NCI-H1092 treated with DMSO at 0.1 percent for 48 hours (cell line): ENCODE measurements at places on chromosomes 4 and X.

DNA sequence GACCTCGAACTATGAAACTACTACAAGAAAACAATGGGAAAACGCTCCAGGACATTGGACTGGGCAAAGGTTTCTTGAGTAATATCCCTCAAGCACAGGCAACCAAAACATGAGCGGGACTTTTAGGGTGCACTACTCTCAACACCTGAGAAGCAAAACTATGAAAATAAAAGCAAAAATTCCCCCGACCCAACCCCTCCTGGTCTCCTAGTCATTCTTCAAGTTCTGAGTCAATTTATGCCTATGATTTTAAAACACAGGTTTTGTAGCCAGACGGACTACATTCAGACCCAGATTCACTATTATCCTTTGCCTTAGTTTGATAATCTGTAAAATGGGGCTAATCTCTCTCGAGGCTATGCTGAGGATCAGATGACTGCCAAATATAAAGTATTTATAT is 97.0 kb downstream of the SOWAHB start:
- no peak for DNase-seq

DNA sequence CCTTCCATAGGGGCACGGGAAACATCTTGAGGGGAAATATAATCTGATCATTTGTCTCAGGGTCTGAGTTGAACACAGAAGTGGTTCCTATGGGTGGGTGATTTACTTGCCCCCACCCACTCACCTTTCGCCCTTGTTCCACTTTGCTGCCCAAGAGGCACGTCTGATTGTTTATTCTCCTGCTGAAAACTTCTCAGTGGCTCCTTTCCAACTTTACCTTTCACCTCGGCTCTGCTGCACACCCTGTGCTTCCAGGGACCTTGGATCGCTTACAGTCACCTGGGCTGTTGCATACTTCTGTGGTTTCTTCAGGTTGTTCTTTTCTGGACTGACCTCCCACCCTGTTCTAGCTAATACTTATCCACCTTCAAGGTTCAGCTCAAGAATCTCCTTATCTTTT is 213.4 kb upstream of the JADE1 start:
- DNase-seq = no peak

DNA sequence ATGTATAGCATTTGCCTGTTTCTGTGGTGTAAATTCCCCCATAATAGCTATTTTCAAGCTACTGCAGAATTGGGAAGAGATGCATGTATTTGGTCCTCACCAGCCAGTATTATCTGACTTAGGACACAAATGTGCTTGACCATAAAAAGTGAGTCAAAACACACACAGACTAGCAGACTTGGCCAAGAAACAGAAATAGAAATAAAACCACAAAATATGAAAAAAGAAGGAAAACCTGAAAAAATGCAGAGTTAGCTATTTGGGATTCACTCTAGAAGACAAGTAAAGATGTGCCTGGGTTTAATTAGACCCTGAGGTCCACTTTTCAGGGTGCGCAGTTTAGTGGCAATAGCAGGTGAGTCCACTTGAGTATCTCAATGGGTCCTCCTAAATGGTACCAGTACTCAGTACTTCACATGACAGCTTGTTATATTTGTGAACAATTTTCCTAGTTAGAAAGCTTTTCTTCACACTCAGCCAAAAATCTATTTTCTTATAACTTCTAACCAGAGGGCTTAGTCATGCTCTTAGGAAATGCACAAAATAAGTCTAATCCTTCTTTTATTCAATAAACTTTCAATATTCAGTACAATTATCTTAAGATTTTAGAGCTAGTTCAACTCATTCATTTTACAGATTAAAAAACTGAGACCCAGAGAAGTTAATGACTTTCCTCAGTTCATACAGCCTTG is 108.7 kb upstream of the JADE1 start:
- no peak for DNase-seq

GRCh38 chrX:112846187-112846586 is 5.6 kb upstream of the AMOT start:
- no peak for DNase-seq

DNA sequence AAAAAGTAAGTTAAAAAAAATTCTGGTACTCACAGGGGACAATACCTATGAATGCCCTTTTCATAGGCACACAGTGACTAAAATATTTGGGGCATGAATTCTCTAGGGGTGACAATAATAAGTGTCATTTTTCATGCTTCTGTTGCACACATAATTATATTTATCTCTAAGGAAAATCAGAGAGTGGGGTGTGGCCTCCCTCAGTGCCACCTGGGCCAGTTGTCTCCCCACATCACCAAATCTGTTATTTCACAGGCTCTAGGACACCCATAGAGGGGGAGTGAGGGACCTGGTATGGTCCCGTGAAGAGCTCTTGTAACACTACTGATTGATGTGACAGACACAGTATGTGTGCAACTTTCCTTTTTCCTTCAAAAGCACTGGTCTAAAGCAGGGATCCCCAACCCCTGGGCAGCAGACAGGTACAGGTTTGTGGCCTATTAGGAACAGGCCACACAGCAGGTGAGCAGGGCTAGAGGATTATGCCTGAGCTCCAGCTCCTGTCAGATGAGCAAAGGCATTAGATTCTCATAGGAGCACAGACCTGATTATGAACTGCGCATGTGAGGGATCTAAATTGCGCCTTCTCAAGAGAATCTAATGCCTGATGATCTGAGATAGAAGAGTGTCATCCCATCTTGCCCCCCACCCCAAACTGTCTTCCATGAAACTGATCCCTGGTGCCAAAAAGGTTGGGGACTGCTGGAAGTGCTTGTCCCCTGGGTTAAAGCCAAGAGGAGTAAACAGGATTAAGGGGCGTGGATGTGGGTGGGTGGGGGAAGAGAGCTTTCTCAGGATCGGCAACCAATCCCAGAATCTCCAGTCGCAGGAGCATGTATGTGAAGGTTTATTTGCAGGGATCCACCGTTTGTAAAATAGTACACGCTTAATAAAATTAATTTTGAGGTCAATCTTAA is 856 bp downstream of the SLC9B1 start:
- no peak for DNase-seq

DNA sequence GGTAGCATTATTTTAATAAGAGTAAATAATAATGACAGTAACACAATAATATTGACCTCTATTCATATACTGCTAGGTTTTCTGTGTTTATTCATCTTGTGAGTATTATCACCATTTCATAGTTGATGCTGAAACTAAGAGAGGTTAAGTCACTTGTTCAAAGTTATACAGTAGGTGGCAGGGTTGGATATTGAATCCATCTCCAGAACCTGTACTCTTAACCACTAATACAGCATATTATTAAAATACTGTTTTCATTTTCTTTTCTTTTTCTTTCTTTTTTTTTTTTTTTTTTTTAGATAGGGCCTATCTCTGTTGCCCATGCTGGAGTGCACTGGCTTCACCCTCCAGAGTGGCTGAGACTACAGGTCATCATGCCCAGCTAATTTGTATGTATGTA is 7.1 kb upstream of the ELF2 start:
- DNase-seq = no peak

DNA sequence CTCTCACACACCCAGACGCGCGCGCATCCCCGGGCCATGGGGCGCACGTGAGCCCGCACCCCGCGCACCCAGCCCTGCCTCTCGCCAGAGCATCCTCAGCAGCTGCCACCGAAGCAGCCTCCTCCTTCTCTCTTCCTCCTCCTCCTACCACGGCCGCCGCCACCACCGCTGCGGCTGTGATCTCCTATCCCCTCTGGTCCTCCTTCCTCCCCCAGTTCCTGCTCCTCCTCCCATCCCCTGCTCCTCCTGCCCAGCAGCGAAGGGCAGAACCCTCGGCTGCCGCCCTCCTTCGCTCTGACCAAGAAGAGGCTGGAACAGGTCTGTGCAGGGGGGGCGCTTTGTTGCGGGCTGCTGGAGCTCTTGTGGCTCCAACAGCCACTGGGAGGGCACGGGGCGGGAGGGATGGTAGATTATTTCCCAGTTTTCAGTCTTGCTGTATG is 148.7 kb upstream of the CHRDL1 start:
- DNase-seq = peak; percentile 69

- DNase-seq = no peak
These were observed 13.3 kb upstream of the TEX13C start for GRCh38 chrX:125306335-125306866.

DNA sequence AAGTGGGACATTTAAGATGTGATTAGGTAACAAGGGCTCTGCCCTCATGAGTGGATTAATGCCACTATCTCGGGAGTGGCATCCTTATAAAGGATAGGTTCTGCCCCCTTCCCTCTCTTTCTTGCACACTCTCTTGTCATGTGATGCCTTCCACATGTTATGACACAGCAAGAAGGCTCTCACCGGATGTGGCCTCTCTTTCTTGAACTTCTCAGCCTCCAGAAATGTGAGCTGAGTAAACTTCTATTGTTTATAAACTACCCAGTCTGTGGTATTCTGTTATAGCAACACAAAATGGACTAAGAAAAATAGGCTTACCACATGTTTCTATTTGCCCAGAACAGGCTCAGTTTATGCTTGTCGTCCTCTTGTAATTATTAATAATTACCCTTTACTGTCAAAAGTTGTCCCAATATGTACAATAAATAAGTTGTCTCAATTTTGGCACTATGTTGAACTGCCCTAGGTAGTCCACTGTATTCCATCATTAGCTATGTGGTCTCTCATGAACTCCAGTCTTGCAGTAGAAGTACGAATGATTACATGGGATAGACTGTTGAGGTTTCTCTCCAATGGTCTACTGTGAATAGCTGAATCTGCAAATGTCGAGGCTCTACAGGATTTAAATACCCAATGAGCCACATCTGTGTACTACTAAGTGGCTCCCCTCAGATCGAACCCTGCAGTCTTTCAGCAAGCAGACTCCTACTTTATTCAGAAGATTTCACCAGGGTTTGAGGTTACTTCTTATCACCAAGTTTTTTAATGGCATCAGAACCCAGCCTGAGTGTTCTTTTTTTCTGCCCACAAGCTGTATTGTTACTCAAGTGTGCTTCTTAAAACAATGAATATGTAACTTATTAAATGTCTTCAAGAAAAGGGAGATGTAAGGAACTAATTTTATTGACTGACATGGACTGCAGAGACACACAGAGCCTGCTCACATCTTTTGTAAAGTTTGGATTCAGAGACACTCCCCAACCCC is 102.0 kb upstream of the LEF1 start:
- DNase-seq = no peak

DNA sequence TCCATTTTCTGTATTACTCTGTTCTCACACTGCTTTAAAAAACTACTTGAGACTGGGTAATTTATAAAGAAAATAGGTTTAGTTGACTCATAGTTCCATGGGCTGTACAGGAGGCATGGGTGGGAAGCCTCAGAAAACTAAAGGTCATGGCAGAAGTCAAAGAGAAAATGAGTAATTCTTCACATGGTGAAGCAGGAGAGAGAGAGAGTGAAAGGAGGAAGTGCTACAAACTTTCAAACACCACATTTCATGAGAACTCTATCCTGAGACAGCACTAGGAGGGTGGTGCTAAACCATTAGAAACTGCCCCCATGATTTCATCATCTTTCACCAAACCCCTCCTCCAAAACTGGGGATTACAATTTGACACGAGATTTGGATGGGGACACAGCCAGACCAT is 108.0 kb upstream of the PBDC1 start:
- DNase-seq = no peak

- no peak for DNase-seq
These were observed 128.1 kb upstream of the STK26 start for GRCh38 chrX:131894995-131895394.

GRCh38 chr4:165355900-165356300 is 22.9 kb upstream of the CPE start:
- DNase-seq = peak; percentile 70

DNA sequence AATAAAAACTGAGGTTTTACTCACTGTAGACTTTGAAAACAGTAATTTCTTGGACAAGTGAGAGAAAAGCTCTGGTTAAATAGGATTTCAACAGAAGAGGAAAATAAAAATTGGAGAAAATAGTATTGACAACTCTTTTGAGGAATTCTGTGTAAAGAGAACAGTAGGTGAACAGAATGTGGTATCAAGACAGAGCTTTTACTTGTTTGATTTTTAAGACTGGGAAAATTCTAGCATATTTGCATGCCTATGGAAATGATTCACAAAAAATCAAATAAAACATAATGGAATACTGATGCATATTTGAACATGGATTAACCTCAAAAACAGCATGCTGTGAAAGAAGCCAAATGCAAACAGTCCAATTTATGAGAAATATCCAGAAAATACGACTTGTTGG is 504.6 kb downstream of the KCTD8 start:
- no peak for DNase-seq

DNA sequence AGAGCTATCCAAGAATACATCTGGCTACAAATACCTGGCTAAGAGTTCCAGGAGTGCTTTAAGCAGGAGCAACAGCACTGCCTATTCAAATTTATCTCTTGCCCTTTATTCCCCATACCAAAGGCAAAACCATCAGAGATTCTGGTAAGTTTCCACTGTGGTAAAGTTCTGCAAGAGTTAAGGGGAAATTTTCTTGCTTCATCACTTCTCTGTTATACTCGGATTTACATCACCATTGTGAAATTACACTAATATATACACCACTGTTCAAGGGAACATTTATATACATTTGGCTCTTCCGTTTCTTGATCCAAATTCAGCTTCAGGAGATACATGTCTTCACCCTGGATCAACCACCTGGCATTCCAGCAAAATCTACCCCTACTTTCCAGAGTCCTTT is 70.8 kb upstream of the PTPN13 start:
- DNase-seq = no peak

GRCh38 chr4:169009286-169010124 is 550 bp downstream of the CBR4 start:
- DNase-seq = peak; percentile 68

GRCh38 chrX:56791456-56791855 is 62.4 kb downstream of the NBDY start:
- no peak for DNase-seq

DNA sequence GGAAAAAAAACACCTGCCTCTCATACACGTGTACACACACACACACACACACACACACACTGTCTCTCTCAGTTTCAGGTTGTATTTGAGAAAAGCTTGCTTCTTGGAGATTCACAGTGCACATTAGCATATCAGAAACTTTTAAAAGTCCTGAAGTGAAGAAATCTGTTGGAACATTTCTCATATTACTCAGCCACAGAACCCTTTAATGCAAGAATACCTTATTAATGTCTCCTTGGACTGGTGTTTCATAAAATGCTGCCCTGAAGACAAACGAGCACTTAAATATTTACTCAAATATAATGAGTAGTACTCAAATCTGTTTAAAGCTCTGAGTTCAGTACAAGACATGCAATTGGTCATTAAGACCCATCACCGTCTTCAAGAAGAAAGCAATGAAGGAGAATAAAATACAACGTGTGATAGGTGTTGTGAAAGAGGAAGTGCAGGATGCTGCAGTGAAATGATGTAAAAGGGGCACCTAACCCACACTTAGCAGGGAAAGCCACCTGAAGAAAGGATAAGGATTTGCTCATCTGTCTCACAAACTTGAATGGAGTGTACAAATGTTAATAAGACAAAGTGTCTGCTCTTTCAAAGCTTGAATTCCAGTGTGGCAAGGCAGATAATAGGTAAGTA is 57.0 kb downstream of the DCLK2 start:
- no peak for DNase-seq
